NCI-H2081 treated with DMSO at 0.1 percent for 48 hours (cell line): ENCODE measurements at places on chromosomes 7 and 10.

DNA sequence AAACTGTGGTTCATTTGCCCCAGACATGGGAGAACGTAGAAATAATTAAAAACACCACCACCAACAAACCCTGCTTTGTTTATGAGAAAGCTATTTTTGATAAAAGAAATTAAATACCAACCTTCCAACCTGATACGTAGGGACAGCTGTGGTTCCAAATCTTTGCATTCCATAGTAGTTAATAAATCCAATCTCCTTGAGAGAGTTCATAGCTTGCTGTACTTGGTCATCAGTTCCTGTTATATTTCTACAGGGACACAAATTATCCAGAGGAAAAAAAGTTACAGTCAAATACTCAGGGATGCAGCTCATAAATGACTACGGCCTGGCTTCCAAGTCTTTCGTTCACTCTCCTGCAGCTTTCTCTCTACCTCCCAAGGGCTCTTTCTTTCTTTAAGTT is 41.1 kb downstream of the PUS7 start:
- DNase-seq: no peak

GRCh38 chr10:99853655-99854054 is 71.2 kb downstream of the ABCC2 start:
- no peak for DNase-seq

GRCh38 chr7:141737118-141737835 is 881 bp upstream of the SSBP1 start:
- DNase-seq: no peak

DNA sequence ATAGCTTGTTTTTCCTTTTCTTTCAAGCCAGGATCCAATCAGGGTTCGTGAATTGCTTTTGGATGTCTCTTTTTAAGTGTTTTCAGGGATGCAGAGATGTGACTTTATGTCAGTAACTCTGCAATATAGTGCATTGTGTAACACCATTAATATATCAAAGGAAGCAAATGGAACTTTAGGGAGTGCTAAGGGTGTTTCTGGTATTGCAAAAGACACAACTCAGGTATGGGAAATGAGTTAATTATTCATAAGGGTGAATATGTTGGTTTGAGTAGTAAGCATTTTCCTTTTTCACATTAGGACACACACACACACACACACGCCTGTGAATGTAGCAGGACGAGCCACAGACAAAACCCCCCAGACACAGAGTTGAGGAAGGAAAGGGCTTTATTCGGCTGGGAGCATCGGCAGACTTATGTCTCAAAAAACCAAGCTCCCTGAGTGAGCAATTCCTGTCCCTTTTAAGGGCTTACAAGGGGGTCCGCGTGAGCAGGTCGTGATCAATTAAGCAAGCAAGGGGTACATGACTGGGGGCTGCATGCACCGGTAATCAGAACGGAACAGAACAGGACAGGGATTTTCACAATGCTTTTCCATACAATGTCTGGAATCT is 31.8 kb upstream of the GSDME start:
- no peak for DNase-seq

GRCh38 chr7:39592586-39592985 is 26.4 kb downstream of the YAE1 start:
- no peak for DNase-seq

- DNase-seq: no peak
Observed at GRCh38 chr7:12942609-12943008, 255.2 kb downstream of the ARL4A start.
